ENCODE measurements at places on chromosomes 3 and 15. TPM values are rescaled to one million over a fixed set of nuclear protein-coding genes. Genes with fewer than 3 reads are reported as not detected.
A peak's percentile ranks its signal among the peaks of the same experiment; 100 is the strongest.

GRCh38 chr15:88221836-88222235 lies 34.7 kb downstream of the NTRK3 start:
- H3K4me3 ChIP-seq: no peak overlapping the region
- H3K27me3 ChIP-seq: no peaks in the 10 kb centered on the region
- no peaks in the 10 kb centered on the region for H3K36me3 ChIP-seq
- H3K4me1 ChIP-seq: 0 out of 2 replicates have a peak, but pooled peaks cover 3% of the 10 kb centered on the region

DNA sequence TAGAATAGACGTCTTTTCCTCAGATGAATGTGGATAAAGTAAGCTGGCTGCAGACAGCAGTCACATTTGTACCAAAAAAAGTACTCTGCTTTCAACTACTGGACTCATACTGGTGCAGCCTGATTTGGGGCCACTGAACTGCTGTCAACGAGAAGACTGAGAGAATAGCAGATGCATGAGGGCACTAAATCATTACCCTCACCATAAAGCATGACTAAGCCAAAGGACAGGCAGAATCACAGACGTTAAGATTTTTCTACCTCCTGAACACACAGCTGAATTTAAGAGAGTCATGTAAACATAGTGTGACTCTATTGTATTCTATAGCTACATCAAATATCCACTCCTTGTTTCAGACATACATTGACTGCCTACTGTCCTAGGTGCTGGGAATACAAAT lies 67.8 kb upstream of the CDAN1 start:
- H3K4me1 ChIP-seq: no peaks in the 10 kb centered on the region
- 0 out of 2 replicates have a peak, but pooled peaks cover 4% of the 10 kb centered on the region for H3K36me3 ChIP-seq
- H3K4me3 ChIP-seq: no peak overlapping the region
- H3K27me3 ChIP-seq: no peaks in the 10 kb centered on the region

GRCh38 chr3:153599685-153600084 lies 437.7 kb downstream of the RAP2B start:
- no peaks in the 10 kb centered on the region for H3K27me3 ChIP-seq
- no peaks in the 10 kb centered on the region for H3K36me3 ChIP-seq
- H3K4me1 ChIP-seq: peaks cover 4% of the 10 kb centered on the region
- peak; percentile 35 for DNase-seq
- H3K27ac ChIP-seq: no peak overlapping the region

DNA sequence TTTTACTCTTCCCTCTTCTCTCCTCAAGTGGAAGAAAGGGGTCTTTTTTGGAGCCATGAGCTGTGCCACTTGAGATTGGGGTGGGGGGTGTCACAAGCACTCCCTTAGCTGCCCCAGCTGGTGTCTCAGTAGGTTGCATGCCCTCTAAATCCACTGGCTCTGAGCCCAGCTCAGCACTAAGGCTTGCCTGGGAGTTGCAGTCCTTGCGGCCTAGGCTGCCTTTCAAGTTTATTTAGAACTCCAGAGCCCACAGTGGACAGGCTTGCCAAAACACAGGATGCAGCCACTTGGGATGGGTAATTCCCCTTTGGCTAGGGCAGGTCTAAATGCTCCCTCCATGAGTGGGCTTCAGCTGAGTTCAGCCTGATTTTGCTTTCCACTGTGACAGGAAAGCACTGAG lies 24.7 kb downstream of the C3orf20 start:
- no peak for DNase-seq
- H3K27me3 ChIP-seq: peaks cover 4% of the 10 kb centered on the region
- H3K4me3 ChIP-seq: no peak overlapping the region

- no peak overlapping the region for H3K4me3 ChIP-seq
- H3K4me1 ChIP-seq: peaks cover 3% of the 10 kb centered on the region
- no peak overlapping the region for H3K27ac ChIP-seq
- H3K27me3 ChIP-seq: no peaks in the 10 kb centered on the region
- H3K36me3 ChIP-seq: peaks cover 28% of the 10 kb centered on the region
Observed at GRCh38 chr3:52527732-52528585, 5.7 kb downstream of the NT5DC2 start.

- H3K27me3 ChIP-seq: no peaks in the 10 kb centered on the region
- no peak for DNase-seq
- no peaks in the 10 kb centered on the region for H3K36me3 ChIP-seq
- H3K27ac ChIP-seq: no peak overlapping the region
- no peak overlapping the region for H3K4me3 ChIP-seq
Observed at GRCh38 chr3:149765762-149766334, 13.6 kb upstream of the COMMD2 start.

GRCh38 chr15:78895471-78895870 lies 22.8 kb downstream of the MORF4L1 start:
- no peaks in the 10 kb centered on the region for H3K27me3 ChIP-seq
- no peaks in the 10 kb centered on the region for H3K4me1 ChIP-seq
- H3K27ac ChIP-seq: no peak overlapping the region
- no peak overlapping the region for H3K4me3 ChIP-seq
- H3K36me3 ChIP-seq: peaks cover 92% of the 10 kb centered on the region

DNA sequence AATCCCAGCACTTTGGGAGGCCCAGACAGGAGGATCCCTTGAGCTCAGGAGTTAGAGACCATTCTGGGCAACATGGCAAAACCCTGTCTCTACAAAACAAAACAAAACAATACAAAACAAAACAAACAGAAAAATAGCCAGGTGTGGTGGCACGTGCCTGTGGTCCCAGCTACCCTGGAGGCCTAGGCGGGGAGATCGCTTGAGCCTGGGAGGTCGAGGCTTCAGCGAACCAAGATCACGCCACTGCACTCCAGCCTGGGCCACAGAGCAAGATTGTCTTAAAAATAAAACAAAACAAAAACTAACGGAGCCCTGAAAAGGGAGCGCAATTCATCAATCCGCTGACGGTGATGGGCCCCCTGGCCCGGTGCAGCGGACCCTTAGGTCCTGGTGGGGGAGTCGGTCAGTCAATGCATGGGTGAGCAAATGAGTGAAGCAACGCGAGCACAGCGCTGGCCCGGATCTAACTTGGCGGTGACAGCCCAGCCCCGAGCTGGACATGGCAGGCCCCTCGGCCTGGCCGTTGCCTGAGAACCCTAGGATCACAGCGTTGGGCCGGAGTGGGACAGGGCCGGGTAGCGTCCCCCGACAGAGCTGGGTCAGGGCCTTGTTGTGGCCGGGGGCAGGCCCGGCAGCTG lies 52.4 kb upstream of the BLM start:
- H3K36me3 ChIP-seq: no peaks in the 10 kb centered on the region
- no peak overlapping the region for H3K27ac ChIP-seq
- no peak for DNase-seq
- H3K27me3 ChIP-seq: no peaks in the 10 kb centered on the region

DNA sequence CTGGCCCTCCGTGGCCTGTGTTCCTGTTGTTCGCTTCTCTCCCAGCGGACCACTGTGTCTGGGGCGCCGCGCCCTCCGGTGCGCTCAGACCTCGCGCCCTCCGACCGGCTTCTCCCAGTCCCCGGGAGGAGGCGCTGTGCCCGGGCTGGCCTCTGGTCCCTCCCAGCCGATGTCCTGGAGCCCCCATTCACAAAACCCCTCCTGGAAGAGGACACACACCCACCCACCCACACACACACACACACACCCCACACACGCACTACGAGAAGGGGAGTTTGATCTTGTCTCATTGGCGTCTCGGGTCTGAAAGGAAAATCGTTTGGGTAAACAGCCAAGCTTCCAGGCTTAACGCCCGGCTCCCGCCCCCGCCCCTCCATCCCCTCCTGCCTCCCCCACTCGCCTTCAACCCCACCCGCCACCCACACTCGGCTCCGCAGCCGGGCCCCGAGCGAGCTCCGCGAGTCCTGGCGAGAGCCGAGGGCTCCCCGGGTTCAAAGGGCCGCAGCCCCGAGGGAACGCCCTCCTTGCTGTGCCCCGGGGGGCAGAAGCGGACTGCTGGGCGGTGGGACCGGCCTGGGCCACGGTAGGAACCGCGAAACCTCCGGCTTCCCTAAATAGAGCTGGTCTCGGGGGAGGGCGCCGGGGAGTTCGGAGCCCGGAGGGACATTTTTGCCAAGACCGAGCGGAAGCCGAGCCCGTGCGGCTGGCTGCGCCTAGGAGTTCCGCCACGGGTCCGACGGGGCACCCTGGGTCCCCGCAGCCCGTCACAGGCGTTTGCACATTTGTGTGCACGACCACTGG lies 23.6 kb downstream of the NR2F2 start:
- peaks cover 4% of the 10 kb centered on the region for H3K4me1 ChIP-seq
- DNase-seq: no peak
- H3K27me3 ChIP-seq: no peaks in the 10 kb centered on the region
- H3K4me3 ChIP-seq: peak overlapping the region; percentile 51
- H3K27ac ChIP-seq: peak overlapping the region; percentile 26

DNA sequence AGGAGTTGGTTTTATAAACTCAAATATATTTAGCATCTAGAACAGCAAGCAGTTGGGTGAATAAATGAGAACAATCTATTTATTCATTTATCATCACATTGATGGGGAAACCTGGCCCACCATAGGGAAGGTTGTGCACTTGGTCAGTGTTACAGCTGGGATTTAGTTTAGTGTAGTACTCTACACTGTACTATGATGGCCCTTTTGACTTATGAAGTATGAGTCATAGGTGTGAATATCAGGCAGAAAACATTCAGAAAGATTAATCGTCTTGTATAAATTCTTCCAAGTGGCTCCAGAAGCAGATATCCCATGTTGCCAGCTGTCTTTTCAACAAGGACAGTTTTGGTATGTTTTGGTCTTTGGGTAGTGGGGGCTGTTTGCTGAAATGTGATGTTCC lies 38.0 kb downstream of the BBS4 start:
- no peak overlapping the region for H3K4me3 ChIP-seq
- H3K27ac ChIP-seq: no peak overlapping the region
- H3K4me1 ChIP-seq: no peaks in the 10 kb centered on the region
- H3K27me3 ChIP-seq: no peaks in the 10 kb centered on the region
- no peak for DNase-seq
- no peaks in the 10 kb centered on the region for H3K36me3 ChIP-seq

- peak overlapping the region; percentile 99 for H3K4me3 ChIP-seq
- peak overlapping the region; percentile 35 for H3K27ac ChIP-seq
- H3K36me3 ChIP-seq: no peaks in the 10 kb centered on the region
- H3K4me1 ChIP-seq: peaks cover 8% of the 10 kb centered on the region
- peak; percentile 4 for DNase-seq
Observed at GRCh38 chr3:15858547-15859506, 61.0 kb upstream of the ANKRD28 start.

- H3K27me3 ChIP-seq: no peaks in the 10 kb centered on the region
- no peaks in the 10 kb centered on the region for H3K4me1 ChIP-seq
- no peak overlapping the region for H3K27ac ChIP-seq
Observed at GRCh38 chr15:76815421-76815820, 89.7 kb downstream of the SCAPER start.

DNA sequence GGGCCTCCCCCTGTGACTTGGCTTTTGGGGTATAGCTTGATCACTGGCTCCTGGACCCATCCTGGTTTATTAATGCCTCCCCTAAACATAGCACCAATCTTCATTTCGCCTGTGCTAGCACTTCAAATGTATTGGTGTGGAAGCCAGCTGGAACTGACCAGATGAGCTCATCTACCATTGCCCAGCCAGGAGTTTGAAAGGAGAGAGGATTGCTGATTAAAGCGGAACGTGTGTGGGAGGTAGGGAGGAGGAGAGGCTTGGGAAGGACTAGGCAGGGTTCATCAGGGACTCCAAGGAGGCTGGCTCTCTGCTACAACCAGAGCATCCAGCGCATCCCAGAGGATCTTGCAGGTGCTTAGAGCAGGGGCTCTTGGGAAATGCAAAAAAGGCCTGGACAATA lies 34.4 kb upstream of the TLE3 start:
- peaks cover 9% of the 10 kb centered on the region for H3K4me1 ChIP-seq
- H3K27ac ChIP-seq: no peak overlapping the region
- DNase-seq: peak; percentile 39
- no peaks in the 10 kb centered on the region for H3K27me3 ChIP-seq
- H3K4me3 ChIP-seq: no peak overlapping the region
- no peaks in the 10 kb centered on the region for H3K36me3 ChIP-seq

GRCh38 chr15:73387507-73388255 lies 18.9 kb upstream of the HCN4 start:
- no peak for DNase-seq
- H3K27ac ChIP-seq: no peak overlapping the region
- peaks cover 3% of the 10 kb centered on the region for H3K27me3 ChIP-seq
- H3K4me3 ChIP-seq: no peak overlapping the region

- no peak overlapping the region for H3K4me3 ChIP-seq
- H3K36me3 ChIP-seq: no peaks in the 10 kb centered on the region
- no peak for DNase-seq
- H3K27me3 ChIP-seq: no peaks in the 10 kb centered on the region
- H3K27ac ChIP-seq: no peak overlapping the region
Observed at GRCh38 chr3:131544557-131544956, 41.8 kb upstream of the MRPL3 start.

Gene PLXNB1
- total RNA-seq: 23.4 TPM

Gene MNS1
- total RNA-seq: 8.2 TPM

Gene ALS2CL
- 6.5 TPM for total RNA-seq

Gene TGM4
- total RNA-seq: not detected

Gene P2RY13
- total RNA-seq: not detected

Gene SPINK8
- total RNA-seq: not detected

Gene EFHB
- 0.61 TPM for total RNA-seq
